ENCODE measurements at places on chromosomes 12 and 14.

DNA sequence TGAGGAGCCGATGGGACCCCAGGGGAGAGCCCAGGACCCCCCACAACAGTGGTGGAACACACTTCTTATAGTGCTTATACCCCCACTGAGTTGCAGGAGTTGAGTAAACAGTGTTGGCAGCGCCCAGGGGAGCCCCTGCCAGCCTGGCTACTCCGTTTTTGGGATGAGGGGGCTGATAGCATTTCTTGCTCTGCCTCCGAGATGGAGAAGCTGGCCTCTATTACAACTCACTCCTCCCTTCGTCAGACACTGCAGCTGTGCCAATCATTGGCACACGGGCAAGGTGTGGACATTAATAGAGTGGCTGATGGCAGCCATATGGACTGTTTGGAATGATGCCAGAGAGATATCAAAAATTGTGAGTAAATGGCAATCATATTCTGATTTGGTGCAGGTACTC is 94.9 kb upstream of the TMPO start:
- DNase-seq: no peak

- DNase-seq: no peak
Observed at GRCh38 chr12:14956024-14956891, 5.1 kb downstream of the ARHGDIB start.

GRCh38 chr14:68571114-68571591 is 221.7 kb downstream of the ZFP36L1 start:
- DNase-seq: no peak

GRCh38 chr12:27504507-27504906 is 19.5 kb upstream of the PPFIBP1 start:
- DNase-seq: no peak

- no peak for DNase-seq
Observed at GRCh38 chr12:65613692-65614091, 210.6 kb upstream of the HMGA2 start.

- no peak for DNase-seq
Observed at GRCh38 chr14:22418631-22419030, 170.4 kb downstream of the DAD1 start.

DNA sequence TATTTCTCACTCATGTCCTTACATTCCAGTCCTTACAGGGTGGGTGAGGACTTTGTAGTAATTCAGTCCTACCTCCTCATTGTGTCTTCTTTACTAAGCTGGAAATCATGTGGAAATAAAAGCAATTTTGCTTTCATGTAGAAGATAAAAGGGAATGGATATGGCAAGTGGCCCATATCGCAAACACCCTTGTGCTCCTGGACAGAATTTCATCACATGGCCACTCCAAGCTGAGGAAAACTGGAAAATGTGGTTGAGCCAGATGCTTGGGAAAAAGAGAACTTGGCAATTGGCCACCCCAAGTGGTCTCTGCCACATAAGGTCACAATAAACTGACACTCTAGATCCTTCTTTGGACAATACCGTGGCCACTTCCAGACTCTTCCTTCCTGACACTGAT is 64.2 kb upstream of the IFNG-AS1 start:
- DNase-seq: no peak

- no peak for DNase-seq
Observed at GRCh38 chr12:1800401-1801302, 19.7 kb upstream of the LRTM2 start.

DNA sequence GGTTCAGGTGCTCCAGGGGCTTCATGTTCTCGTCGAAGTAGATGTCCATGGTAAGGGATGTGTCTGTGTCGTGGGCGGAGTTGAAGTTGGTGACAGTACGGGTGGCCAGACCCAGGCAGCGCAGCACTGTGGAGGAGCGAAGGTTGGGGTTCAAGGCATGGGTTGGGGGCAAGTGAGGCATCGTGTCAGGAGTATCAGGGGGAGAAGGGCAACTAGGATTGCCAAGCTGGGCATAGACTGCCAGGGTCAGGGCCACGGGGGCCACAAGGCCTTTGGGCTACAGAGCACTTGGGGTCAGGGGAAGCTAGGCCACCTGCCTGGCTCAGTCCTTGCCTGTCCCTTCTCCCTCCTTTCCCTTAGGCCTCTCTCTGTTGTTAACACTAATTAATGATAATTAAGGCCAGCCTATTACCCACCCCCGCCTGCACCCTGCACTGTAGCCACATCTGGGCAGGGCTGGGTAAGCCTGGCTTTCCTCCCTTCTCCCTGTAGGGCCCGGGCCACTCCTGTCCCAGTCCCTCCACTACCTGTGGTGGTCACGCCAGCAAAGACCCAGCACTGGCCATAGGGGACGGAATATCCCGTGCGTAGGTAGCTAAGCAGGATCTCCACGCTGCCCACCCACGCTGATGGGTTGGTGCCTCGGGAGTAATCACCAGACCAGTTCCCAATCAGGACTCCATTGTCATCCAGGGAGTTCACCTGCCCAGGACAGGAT is 4.3 kb downstream of the TGM1 start:
- DNase-seq: no peak

DNA sequence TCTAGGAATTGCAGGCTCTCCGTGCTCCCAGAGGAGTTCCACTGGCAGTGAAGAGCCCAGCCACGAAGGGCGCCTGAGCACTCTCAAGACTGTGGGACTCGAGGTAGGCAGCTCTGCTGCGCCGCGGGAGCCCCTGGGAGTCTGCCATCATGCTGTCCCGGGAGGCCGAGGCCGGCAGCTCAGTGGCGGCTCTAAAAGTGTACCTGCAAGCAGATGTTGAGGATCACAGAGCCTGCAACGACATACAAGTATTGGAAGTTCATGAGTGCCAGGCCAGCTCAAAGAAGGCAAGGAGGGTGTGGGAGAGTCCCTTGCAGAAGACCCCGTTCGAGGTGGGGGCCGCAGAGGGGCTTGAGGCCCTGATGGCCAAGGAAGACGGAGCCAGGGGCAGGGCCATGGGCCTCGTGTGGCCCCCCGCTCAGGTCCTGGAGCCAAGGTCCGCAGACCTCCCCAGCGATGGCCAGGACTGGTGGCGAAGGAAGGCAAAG is 62.7 kb downstream of the MUCL1 start:
- no peak for DNase-seq

Data from testis (tissue), 5 donors.